ENCODE measurements at places on chromosomes 12 and 14.

- DNase-seq: no peak
Measured at GRCh38 chr14:20302042-20302755, 3.6 kb downstream of the TTC5 start.

- DNase-seq: no peak
Measured at GRCh38 chr14:100573002-100573756, 14.0 kb downstream of the BEGAIN start.

DNA sequence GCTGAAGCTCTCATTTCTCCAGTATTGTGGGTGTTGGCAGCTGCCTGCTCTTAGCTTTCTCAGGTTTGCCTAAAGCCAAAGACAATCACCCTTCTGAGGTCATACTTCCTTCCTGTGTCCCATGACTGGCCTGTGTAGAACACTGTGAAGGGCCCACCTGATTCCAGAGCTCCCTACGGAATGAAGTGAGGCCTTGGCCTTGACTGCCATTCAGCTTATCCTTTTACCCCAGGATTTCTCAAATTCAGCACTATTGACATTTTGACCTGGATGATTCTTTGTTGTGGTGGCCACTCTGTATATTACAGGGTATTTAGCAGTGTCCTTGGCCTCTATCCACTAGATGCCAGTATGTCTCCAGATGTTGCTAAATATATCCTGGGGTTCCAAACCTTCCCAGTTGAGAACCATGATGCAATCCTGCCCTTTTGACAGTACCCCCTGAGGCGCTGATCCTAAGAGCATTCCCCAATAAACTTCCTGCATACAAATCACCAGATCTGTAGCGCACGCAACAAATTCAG is 112.3 kb upstream of the KRR1 start:
- no peak for DNase-seq

DNA sequence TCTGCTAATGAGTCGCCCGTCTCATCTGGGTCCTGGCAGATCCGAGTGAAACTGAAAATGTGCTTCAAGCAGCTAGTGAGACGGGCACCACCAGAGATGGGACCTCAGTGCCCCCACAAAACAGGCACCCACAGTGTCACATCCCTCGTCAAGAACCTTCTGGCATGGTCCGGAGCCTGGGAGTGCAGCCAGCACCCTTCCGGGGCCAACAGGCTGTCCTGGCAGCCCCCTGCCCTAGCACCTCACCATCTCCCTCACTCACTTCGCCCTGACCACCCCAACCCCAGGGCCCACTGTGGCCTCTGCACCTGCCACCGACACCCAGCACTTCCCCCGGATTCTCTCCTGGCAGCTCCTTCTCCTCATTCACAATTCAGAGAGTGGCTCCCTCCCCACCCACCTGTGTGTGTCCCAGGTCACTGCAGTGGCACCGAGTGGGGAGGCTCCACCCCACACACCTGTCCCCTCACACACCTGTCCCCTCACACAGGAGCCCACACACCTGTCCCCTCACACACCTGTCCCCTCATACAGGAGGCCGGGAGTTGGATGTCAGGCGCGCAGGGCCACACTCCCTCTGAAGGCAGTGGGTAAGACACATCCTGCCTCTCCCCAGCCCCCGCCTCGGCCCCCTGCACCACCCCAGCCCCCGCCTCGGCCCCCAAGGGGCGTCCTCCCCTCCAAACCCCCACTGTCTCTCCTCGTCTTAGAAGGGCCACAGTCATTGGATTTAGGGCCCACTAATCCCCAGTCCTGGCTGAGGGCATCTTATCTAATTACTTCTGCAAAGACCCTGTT is 7.9 kb downstream of the GALNT9 start:
- no peak for DNase-seq

GRCh38 chr12:1644534-1645438 is 15.8 kb downstream of the WNT5B start:
- no peak for DNase-seq

- no peak for DNase-seq
Measured at GRCh38 chr14:44163946-44164345, 343.1 kb downstream of the FSCB start.

- no peak for DNase-seq
Measured at GRCh38 chr14:50006141-50006540, 110.2 kb downstream of the VCPKMT start.

DNA sequence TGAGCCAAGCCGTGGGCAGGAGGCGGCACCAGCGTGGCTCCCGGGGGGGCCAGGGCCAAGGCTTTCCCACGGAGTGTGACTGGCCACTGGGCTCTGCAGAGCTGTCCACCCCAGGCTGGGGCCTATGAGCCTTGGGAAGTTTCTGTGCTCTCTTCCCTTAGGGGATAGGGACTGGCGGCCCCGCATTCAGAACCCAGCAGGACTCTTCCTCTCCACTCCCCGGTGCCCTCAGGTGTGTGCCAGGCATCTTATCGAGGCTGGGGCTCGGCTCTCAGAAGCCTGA is 17.8 kb upstream of the EIF2B2 start:
- DNase-seq: no peak

DNA sequence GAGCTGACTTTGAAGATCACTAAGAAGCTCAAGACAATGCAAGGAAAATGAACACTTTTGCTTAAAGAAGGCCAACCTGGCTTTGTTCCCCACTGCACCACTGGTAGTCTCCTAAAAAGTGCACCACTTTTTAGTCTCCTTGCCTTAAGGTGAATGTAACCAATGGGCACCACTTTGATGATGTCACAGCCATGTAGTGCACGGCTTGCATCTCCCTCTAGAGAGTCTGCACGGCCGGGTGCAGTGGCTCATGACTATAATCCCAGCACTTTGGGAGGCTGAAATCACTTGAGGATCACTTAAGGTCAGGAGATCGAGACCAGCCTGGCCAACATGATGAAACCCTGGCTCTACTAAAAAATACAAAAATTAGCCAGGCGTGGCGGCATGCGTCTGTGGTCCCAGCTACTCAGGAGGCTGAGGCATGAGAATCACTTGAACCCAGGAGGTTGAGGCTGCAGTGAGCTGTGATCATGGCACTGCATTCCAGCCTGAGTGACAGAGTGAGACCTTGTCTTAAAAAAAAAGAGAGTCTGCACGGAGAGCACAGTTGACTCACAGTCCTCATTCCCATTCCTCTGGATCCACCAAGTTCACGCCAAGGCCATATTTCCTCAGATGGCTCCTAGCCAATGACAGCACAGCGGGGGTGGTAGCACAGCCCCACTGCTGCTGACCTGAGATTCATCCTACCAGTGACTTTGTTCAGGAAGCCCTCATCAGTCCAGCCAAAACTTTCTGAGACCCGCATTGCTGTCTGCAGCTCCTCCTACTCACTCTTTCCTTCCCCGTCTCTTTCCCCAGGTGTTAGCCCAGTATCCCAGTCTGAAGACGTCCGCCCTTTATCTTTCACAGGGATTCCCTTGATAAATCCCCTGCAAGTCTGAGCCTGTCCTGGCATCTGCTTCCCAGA is 16.5 kb upstream of the IFT81 start:
- DNase-seq: no peak
